Right kidney (tissue), 9 donors: ENCODE measurements at places on chromosomes 2 and 18.

DNA sequence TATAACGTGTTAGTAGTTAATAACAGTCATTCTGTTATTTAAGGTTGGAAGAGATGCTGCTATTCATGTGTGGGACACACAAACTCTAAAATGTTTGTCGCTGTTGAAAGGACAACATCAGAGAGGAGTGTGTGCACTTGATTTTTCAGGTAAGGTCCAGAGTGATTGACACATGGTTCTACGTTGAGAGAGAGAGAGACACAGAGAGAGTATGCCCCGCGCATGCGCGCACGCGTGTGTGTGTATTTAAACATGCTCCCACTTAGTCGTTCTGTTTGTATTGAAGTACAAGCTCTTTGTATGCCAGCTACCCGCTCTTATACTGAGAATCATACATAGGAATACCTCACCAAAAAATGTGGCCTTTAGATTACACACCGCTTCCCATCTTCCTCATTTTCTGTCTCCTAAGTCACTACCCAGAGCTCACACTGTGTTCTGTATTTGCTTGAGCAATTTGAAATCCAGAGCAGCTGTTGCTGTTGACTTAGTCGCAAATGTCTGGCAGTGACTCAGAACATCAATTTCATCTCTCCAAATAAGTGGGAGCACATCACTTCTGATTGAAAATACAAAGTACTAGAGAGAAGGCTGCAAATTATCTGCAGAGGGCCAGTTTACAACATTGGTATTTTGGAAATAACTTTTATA, 148.1 kb downstream of the EML6 start:
- no peak for DNase-seq

GRCh38 chr18:56168049-56168781, 470.2 kb downstream of the TXNL1 start:
- DNase-seq = no peak

DNA sequence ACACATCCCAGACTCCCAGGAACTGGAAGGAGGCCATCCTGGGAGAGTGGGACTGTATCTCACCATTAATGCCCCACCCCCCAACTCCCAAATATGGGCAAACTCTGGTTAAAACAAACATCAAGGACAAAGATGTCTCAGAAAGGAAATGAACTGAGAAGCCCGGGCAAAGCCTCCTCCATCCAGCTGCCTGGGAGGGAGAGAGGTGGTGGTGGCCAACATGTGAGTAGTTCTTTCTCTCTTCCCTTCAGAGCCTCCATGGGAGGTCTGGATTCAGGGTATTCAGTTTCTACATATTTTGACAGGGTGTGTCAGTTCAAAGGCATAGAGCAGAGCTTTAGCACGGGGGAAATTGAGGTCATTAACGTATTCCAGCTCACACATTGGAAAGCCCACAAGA, 57.5 kb downstream of the CXCR4 start:
- DNase-seq = no peak

GRCh38 chr18:51953521-51953920, 386.5 kb upstream of the DCC start:
- DNase-seq = no peak

GRCh38 chr18:4636967-4637366, 181.9 kb upstream of the DLGAP1 start:
- DNase-seq = peak; percentile 13

- no peak for DNase-seq
These were observed 437.4 kb upstream of the CDH19 start for GRCh38 chr18:67041334-67041733.

GRCh38 chr18:24400587-24400986, 3.0 kb upstream of the OSBPL1A start:
- DNase-seq = no peak

GRCh38 chr2:139940686-139941085, 1160.5 kb upstream of the NXPH2 start:
- no peak for DNase-seq

- no peak for DNase-seq
These were observed 20.2 kb upstream of the MAPRE3 start for GRCh38 chr2:26950246-26950645.

DNA sequence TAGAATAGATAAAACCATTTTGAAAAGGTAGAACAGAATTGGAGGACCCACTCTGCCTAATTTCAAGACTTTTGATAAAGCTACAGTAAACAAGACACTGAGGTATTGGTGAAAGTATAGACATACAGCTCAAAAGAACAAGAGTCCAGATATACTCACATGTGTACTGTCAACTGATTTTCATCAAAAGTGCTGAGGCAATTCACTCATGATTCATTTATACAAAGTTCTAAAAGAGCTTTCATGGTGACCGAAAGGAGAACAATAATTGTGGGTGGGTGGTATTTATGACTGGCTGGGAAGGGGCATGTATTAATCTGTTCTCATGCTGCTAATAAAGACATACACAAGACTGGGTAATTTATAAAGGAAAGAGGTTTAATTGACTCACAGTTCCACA, 7.3 kb downstream of the MAP4K3 start:
- no peak for DNase-seq

DNA sequence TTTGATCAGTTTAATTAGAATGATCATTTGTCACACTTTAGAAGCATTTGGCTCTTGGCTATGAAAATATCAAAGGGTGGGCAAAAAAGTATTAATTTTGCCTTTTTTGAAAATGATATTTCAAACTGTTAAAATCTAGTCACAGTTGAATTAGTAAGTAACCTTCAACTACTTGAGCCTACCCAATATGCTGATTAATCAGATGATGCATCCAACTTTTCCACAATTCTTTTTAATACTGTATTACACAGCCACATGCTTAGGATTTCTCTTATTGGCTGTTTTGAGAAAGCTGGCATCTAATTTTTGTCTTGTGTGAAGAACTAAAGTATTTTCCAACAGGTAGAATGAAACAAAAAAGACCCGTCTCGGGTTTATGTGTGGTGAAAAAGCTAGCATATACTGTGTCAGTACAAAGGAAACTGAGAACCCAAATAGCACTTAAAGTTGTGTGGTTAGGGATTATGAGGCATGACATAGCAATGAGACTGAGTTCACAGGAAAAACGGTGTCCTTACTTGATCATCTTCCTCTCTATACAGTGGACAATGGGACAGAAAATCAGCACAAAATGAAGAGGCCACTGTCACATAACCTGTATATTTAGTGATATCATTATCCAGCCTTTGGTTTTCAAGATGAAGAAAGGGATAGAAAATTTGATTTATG, 11.7 kb downstream of the OSBPL6 start:
- no peak for DNase-seq

GRCh38 chr2:69964353-69964841, 3.0 kb upstream of the ASPRV1 start:
- no peak for DNase-seq

GRCh38 chr18:35983818-35984217, 11.3 kb downstream of the RMP24 start:
- no peak for DNase-seq

GRCh38 chr2:101704046-101704466, 6.5 kb downstream of the MAP4K4 start:
- DNase-seq = no peak

DNA sequence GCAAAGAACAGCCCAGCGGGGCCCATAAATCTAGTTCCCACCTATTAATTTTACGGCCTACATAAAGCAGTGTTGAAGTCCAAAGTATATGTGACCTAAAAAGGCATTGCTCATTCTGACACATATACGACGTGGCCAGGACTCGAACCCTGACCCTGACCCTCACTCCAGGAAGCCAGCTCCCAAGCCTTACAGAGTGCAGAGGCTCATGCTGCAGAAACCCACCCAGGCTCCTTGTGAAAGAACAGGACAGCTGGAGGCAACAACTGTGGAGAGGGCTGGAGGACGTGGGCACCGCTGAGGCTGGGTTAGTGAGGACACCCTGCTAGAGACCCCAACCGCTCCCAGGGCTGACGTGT, 221.6 kb downstream of the CYP26B1 start:
- DNase-seq = no peak

DNA sequence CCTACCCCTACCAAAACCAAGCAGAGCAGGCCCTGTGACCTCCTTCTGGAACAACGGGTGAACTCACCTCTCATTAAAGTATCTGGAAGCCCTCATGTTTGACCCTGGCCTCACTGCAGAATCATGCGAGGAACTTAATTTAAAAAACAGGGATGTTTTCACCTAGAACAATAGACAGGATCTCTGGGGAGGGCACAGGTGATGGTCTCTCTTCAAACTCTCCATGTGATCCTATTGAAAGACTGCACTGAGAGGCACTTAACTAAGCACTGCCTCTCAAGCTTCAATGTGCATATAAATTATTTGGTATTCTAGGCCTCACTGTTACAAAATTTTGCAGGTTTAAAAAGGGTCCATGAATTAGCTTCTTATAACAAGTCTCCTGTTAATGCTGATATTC, 7.5 kb downstream of the ZNF519 start:
- no peak for DNase-seq

GRCh38 chr2:172863341-172863740, 127.7 kb downstream of the RAPGEF4 start:
- DNase-seq = no peak

DNA sequence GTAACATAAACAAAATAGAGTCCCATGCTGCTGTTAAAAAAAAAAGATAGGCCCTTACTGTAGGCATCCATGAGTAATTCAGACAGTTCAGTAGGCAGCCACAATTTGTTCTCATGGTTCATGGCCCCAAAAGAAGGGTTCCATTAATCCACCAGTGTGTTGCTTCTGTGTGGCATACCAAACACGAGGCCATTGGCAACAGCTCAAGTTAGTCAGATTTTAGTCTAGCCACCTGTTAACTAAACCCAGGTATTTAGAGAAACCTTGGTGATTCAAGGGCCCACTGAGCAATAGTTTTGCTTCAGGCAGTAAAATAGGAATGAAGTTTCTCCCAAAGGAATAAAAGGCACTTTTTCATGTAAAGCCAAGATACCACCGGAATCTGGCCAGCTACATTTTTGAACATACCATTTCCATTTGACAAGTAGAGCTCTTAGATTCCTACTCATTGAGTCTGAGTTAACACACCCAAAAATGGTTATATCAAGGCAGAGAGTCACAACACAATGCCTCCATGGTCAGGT, 80.1 kb upstream of the SRD5A2 start:
- DNase-seq = no peak

GRCh38 chr2:237742614-237743013, 56.0 kb upstream of the RBM44 start:
- DNase-seq = no peak

DNA sequence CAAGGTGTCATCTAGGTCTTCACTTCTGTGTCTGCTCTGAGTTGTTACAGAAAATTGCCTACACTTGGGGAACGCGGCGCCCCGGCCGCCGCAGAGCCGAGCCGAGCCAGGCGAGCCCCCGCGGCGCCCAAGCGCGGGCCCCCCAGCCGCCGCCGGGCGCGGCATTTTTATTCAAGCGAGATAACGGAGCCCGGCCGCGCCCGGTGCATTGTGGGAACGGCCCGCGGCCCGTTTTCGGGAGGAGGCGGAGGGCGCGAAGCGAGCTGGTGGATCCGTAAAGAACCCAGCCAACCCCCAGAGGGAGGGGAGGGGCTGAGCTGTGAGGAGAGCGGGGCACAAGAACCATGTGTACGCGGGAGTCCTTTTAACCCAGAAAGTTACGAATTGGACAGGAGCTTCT, 191.8 kb downstream of the FTCDNL1 start:
- peak; percentile 20 for DNase-seq

DNA sequence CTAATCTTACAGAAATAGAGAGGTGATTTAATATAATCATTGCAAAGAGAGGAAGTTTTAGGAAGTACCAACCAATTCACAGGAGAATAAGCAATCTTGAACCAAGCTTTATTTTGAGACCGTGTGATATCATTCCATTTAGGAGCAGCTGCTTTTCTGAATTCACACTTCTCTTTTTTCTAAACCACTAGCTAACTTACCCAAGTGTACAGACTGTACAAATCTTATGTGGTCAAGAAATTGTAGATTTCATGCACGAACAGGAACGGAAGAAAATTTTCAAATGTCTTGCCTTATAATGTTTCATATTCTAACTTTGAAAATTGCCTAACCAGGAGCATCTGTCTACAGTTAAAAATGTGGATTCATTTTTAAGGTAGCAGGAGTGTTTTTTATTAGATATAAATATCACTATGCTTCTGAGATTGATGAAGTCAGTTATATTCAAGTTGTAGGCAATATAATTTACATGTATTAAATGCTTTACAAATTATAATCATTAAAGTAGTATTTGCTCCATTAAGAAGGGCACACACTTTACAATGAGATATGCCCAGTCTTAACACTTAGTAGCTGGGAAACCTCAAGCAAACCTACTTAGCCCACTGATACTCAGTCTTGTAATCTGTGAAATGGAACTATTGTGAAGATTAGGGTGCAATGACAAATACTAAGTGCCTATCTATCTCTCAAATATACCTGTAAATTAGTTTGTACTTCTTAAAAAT, 302.2 kb upstream of the STON1 start:
- no peak for DNase-seq

- no peak for DNase-seq
These were observed 1.2 kb downstream of the GPD2 start for GRCh38 chr2:156437272-156437930.

DNA sequence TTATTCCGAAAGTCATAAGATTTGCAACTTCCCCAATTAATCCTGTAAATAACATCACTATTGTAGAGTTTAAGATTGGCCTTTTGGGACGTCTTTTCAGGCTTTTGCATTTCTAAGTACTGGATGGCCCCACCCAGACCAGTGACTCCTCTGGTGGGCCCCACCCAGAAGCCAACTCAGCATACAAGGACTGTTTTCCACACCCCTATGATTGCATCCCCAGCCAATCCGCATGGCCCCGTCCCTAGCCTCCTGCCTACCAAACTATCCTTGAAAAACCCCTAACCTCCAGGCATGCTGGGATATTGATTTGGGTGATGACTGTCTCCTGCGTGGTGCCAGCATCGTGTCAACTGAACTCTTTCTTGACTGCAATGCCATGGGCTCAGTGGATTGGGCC, 24.5 kb upstream of the TGIF1 start:
- DNase-seq = no peak

GRCh38 chr2:72133721-72134407, 13.8 kb downstream of the CYP26B1 start:
- DNase-seq = no peak

GRCh38 chr2:173401716-173402326, 47.1 kb downstream of the CDCA7 start:
- DNase-seq = peak; percentile 29

- no peak for DNase-seq
These were observed 224.5 kb upstream of the HDAC4 start for GRCh38 chr2:239625156-239625845.

- DNase-seq = no peak
These were observed 565.5 kb downstream of the CCDC85A start for GRCh38 chr2:56749152-56749752.

DNA sequence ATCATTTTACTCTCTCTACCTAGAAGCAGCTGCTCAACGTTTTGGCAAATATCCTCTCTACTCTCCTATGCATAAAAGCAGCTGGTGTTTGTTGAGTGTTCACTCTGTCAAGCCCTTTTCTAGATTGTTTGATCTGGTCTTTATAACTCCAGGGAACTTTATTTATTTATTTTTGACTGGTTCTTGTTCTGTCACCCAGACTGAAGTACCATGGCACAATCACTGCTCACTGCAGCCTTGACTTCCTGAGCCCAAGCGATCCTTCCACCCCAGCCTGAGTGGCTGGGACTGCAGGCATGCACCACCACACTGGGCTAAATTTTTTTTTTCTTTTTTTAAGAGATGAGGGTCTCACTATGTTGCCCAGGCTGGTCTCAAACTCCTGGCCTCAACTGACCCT, 12.7 kb downstream of the CATIP start:
- no peak for DNase-seq
